ENCODE measurements at places on chromosomes 1 and 21. TPM values are rescaled to one million over a fixed set of nuclear protein-coding genes. Genes with fewer than 3 reads are reported as not detected.

DNA sequence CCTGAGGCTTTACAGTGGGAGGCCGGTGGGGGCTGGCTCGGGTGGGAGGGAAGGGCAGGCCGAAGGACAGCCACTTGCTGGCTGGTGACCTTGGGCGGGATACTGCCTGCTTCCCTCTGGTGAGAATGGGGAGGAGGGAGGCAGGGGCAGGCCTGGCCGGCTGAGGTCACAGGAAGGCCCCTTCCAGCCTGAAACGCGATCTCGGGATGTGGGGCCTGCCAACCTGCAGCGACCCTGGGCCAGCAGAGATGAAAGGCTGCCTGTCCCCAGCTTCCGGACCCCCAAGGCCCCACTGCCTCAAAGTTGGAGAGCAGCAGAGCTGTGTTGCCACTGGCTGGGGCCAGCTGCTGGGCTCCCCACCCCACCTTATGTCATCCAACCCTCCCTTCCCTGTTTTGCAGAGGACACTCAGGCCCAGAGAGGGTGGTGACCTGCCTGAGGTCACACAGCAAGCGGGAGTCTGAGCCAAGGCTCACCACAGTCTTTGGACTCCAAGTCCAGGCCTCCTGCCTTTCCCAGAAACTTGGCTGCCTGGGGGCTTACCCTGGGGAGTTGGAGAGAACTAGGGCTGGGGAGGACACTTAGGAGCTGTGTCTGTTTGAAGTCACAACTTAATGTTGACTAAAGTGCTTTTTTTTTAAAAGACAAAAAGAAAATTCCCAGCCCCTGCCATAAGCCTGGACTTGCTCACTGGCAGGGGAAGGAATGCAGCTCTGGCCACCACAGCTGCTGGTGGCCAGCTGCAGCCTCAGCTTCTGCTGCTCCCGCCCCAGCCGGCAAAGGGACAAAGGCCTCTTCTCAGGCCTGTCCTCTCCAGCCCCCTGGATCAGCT is 14.8 kb upstream of the WASF2 start:
- no peak for DNase-seq

DNA sequence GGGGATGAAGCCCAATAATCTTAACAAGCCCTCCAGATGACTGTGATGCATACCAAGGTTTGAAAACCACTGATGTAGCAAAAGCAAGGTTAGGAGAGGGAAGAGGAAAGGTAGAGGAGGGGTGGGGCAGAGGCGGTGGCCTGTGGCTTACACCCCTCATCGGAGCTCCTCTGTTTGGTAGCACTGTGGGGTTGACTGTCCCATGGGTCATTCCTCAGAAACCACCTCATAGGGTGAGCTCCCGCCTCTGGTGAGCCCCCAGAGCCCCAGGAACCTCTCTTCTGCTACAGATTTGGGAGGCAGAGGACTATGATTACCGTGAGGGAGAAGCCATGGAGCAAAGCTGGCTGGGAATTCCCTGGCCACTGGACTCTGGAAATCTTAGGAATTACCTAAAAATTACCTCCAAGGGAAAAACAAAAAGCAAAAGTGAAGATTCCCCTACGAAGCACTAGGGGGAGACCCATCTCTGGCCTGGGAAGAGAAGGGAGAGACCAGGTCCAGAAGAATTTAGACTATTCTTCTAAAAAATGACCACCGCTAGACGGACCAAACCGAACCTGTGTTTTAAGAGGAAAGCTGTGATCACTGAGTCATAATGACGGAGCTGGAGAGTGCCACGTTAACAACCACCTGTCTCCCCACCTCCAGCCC is 1.5 kb upstream of the RASSF5 start:
- peak; percentile 29 for DNase-seq

DNA sequence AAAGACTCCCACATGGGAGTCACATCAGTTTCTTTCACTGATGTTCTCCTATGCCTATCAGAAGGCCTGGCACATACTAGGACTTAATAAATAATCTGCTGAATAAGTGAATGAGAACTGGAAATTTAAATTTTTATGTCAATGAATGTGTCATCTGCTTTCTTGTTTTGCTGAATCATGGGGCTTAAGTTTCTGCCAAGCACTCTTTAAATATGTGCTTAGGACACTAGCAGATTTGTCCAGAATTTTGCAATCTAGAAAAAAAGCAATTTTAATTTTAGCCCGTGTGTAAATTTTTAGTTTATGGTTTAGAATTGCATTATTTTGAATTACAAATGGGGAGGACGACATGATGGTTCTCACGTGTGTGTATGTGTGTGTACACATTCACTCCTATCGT is 803.1 kb downstream of the USP25 start:
- DNase-seq: no peak

DNA sequence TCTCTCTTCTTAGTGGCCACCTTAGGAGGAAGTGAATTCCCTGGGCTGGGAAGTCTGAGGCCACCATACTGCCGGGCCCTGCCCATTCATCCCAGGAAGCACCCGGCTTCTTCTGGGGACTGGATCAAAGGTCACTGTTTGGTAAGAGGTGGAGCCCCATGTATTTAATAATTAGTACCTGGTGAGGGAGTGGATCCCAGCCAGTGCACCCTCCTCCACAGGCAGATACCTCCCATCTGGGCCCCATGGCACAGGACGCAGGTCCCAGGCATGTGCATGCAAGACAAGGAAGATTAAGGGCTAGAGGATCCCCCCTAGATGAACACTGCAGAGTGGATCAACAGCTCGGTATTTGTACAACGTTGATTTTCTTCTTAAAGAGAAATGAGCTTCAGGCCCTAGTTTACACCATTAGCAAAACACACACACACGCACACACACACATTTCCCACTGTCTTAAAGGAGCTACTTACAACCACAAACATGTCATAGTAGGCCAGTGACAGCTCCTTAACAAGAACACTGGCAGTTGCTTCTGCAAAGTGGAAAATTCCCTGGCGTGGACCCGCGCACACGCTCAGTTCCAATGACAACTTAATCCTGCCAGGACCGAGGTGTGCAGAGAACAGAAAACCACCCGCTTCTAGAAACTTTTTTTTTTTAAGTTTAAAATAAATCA is 90.7 kb downstream of the MRPL37 start:
- DNase-seq: no peak

- DNase-seq: peak; percentile 51
Observed at GRCh38 chr1:5508669-5509330, 483.4 kb downstream of the NPHP4 start.

- no peak for DNase-seq
Observed at GRCh38 chr1:21005466-21006239, 171.0 kb downstream of the EIF4G3 start.

DNA sequence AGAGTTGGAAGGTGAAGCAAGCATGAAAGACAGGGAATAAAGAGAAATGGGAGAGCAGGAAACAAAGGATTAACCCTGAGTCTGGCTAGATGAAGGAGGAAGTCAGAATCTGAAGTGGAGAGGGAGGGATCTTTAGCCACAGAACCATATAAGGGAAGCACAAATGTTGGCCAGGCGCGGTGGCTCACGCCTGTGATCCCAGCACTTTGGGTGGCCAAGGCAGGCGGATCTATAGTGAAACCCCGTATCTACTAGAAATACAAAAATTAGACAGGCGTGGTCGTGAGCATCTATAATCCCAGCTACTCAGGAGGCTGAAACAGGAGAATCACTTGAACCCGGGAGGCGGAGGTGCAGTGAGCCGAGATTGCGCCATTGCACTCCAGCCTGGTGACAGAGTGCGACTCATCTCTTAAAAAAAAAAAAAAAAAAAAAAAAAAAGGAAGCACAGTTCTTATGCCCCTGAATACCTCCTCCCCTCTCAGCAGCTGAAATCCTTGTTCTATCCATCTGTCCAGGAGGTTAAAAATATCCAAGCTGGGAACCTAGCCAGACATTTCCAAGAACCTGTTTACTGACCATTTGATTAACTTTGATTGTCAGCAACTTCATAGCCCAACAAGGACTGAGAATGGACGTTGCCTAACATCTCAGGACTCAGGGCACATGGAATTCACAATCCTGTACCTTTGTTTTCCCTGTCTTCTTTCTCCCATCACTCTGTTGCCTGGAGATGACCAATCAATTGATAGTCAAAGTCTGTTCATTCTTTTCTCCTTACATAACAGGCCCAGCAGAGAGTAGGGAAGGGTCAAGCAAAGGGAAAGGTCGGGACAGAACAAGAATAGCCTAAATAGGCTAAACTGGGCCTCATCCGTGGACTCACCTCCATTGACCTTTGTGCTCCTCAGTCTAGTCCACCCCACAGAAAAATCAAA is 10.6 kb downstream of the TXNIP start:
- peak; percentile 80 for DNase-seq

GRCh38 chr1:27787895-27788294 is 14.9 kb downstream of the STX12 start:
- no peak for DNase-seq

- DNase-seq: no peak
Observed at GRCh38 chr1:205598841-205599668, 32.8 kb downstream of the ELK4 start.

DNA sequence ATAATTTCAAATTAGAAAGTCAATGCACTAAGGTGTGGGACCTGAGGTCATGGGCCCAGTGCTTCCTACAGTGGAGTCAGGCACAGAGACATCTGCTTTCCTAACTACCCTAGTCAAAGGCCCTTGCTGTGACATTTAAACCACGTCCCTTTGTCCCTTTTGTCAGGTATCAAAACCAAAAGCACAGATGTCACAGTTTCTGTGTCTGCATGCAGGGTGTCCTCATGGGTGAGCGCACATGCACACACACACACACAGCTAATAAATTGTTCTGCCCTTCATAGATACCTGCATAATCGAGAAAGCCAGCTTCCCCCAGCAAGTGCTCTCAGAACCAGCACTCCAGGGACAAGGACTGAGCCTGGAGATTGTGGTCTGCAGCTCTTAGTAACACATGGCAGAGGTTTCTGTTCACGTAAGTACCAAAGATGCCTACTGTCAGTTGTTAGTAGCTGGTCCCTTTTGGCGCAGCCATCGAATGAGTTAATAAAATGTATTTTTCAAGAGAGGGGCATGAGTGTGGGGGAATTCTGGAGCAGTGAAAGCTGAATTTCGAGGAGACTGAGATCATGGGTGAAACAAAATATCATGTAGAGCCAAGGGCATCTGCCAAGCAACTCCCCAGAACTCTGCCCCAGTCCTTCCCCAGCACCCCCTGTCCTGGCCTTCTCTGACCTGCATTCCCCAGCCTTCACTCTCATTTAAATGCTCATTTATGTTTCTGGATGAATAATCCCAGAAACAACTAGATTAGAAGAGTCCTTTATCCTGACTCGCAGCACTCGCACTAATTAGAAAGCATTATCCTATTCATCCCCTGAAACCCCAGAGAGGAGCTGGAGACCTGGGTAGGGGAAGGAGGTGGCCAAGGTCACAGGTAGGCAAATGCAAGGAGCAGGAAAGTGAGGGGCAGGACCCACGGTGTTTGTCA is 25.5 kb downstream of the TNR start:
- DNase-seq: no peak

GRCh38 chr1:39098546-39099250 is 72.5 kb downstream of the NDUFS5 start:
- DNase-seq: peak; percentile 71

GRCh38 chr21:25721987-25722386 is 12.7 kb downstream of the ATP5PF start:
- no peak for DNase-seq

DNA sequence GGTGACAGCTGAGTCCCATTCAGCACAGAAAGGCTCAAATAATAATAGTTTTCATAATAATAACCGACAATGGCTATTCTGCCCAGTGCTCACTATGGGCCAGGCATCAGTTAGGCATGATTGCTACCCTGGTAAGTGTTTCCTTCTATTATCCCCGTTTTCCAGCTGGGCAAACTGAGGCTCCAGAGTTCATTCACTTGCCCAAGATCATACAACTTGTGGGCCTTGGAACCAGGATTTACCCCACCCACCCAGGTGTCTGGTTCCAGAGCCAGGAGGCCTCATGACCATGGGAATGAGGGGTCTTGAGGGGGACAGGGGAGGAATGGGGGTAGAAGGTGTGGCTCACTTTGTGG is 518 bp downstream of the PLOD1 start:
- DNase-seq: no peak

FCRL5 gene
- 0.93 TPM for total RNA-seq

HMGCS2 gene
- total RNA-seq: not detected

MYCL gene
- total RNA-seq: 3.6 TPM

NLRP3 gene
- 4.9 TPM for total RNA-seq

VPS72 gene
- 42.6 TPM for total RNA-seq

VHLL gene
- not detected for total RNA-seq

UBE2U gene
- not detected for total RNA-seq

KCNC4 gene
- total RNA-seq: 11.1 TPM

TRIM67 gene
- not detected for total RNA-seq
